ENCODE measurements at places on chromosomes 5 and 9. TPM values are rescaled to one million over a fixed set of nuclear protein-coding genes. Genes with fewer than 3 reads are reported as not detected.

- DNase-seq, result peak; percentile 68
Observed at GRCh38 chr9:126411225-126411947, 84.8 kb downstream of the MVB12B start.

DNA sequence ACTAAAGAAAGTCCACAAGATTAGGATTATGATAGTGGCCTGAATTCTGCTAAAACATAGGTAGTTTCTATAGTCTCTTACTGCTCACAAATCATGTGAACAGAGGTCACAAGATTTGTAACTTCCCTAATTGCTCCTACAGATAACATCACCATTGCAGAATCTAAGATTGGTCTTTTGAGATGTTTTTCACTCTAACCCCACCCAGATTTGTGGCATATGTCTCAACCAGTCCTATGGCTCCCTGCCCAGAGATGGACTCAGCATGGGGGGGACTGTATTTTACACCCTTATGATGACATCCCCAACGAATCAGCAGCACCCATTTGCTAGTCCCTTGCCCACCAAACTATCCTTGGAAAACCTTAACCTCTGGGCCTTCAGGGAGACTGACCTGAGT lies 1046.2 kb downstream of the CDH12 start:
- DNase-seq, result no peak

DNA sequence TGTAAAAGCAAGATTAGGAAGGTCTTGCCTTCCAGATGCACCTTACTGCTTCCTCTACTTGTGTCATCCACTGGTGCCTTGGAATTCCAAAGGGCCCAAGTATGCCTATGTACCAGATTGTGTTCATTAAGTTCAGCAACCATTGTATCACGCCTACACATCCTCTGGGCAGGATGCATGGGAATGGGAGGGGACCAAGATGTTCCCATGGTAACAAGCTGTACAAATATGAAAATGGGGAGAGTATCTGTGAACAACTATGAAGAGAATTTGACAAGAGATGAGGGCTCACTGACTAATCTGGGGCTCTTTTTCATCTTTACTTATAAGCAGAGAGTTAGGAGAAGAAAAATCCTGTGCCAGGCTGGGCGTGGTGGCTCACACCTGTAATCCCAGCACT lies 137.8 kb upstream of the MAP1B start:
- DNase-seq, result no peak

The TIMD4 gene
- 3.4 TPM for total RNA-seq

DNA sequence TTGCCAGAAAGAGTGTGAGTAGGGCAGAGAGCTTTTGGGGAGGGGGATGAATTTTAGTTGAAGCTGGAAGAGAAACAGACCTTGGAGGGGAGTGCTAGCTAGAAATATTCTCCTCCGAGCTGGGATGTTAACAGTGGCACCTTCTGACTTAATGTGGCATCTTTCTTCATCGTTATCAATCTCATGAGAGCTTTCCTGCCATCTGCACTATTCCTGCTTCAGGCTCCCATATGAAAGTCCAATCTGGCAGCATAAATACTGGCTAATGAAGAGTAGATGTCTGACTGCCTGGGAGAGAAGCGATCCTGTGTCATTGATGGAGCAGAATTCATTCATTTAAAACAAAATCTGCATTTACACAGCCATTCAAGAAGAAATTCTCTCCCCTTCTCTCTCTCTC lies 284.5 kb downstream of the TMEM38B start:
- no peak for DNase-seq

DNA sequence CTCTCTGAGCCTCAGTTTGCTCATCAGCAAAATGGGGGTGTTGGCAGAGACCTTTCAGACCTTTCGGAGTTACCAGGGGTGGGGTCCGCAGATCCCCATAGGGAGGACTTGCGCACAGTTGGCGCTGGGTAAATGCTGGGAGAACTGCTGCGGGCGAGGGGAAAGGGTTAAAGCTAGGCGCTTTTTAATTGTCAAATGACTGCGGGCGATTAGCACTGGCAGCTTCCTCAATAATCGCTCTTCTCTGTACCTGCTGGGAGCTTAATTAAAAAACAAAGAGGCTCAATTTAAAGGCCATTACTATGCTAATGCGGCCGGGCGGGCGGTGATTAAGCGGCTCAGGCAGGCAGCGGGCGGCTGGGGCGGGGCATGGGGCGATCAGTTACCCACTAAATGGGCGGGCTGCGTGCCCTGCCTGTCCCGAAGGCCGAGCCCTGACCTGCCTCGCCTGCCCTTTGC lies 63.0 kb downstream of the LMX1B start:
- DNase-seq, result no peak

The ZFP2 gene
- total RNA-seq, result 0.17 TPM

DNA sequence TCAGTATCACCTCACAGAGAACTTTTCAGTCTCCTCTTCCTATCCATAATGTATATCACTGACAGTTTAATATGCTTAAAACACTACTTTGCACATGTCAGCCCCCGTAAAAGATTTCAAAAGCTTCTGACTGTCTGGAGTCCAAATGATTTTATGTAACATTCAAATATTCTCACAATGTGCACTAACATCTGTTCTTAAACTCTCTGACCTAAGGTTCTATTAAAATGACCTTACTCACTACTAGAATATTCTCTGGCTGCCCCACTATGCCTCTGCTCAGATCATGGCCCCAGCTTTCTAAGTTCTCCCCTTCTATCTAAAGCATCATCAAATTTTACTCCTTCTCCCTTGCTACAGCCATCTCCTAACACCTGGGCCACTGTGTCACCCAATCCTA lies 52.5 kb downstream of the AP3B1 start:
- no peak for DNase-seq

- DNase-seq, result no peak
Observed at GRCh38 chr9:93952784-93953495, 2.2 kb downstream of the BARX1 start.

GRCh38 chr9:112041536-112042243 lies 133.4 kb downstream of the SUSD1 start:
- DNase-seq, result no peak
